ENCODE measurements at places on chromosomes 3 and 15. TPM values are rescaled to one million over a fixed set of nuclear protein-coding genes. Genes with fewer than 3 reads are reported as not detected.

C3orf70 gene
- 20.0 TPM for total RNA-seq

MCTP2 gene
- 31.7 TPM for total RNA-seq

COL6A5 gene
- not detected for total RNA-seq

SMAD6 gene
- 50.5 TPM for total RNA-seq

FBXL2 gene
- 8.4 TPM for total RNA-seq

SENP7 gene
- total RNA-seq, result 16.5 TPM

CHCHD4 gene
- 13.2 TPM for total RNA-seq

SUSD5 gene
- total RNA-seq, result 7.8 TPM

TGM4 gene
- not detected for total RNA-seq

CEMIP gene
- 1.6 TPM for total RNA-seq

BHLHE40 gene
- 56.5 TPM for total RNA-seq

SLC24A5 gene
- not detected for total RNA-seq

C15orf61 gene
- 4.1 TPM for total RNA-seq

SH2D7 gene
- 2.3 TPM for total RNA-seq

SERPINI2 gene
- 0.23 TPM for total RNA-seq

LRRC3B gene
- total RNA-seq, result 0.37 TPM

SI gene
- total RNA-seq, result 0.03 TPM

TF gene
- total RNA-seq, result 22.7 TPM

RHOV gene
- total RNA-seq, result 0.63 TPM

DYNLT2B gene
- 9.8 TPM for total RNA-seq

CPN2 gene
- 0.12 TPM for total RNA-seq

STRIT1 gene
- total RNA-seq, result 0.72 TPM

PGBD4 gene
- total RNA-seq, result 1.2 TPM

ADGRG7 gene
- 2.0 TPM for total RNA-seq

Data from mucosa of gallbladder (tissue), 1 donor.